ENCODE measurements at places on chromosomes 6 and 20. TPM values are rescaled to one million over a fixed set of nuclear protein-coding genes. Genes with fewer than 3 reads are reported as not detected.

FAXC gene
- total RNA-seq, result 3.0 TPM

LGSN gene
- not detected for total RNA-seq

C6orf132 gene
- total RNA-seq, result 5.1 TPM

PPP1R10 gene
- total RNA-seq, result 64.4 TPM

SIRPA gene
- total RNA-seq, result 49.1 TPM

SPATA25 gene
- not detected for total RNA-seq

LTA gene
- not detected for total RNA-seq

WFDC5 gene
- total RNA-seq, result not detected

LIN28B gene
- total RNA-seq, result not detected

C2 gene
- not detected for total RNA-seq

GRCh38 chr6:165245287-165245686 is 64.1 kb downstream of the C6orf118 start:
- no peak overlapping the region for H3K4me3 ChIP-seq
- no peaks in the 10 kb centered on the region for H3K4me1 ChIP-seq
- H3K27ac ChIP-seq, result no peak overlapping the region

- peaks cover 25% of the 10 kb centered on the region for H3K4me1 ChIP-seq
- peak overlapping the region; percentile 10 for H3K27ac ChIP-seq
- peak; percentile 28 for DNase-seq
- peaks cover 3% of the 10 kb centered on the region for H3K27me3 ChIP-seq
- 0 out of 2 replicates have a peak, but pooled peaks cover 1% of the 10 kb centered on the region for H3K36me3 ChIP-seq
Measured at GRCh38 chr6:139290787-139291311, 949 bp downstream of the TXLNB start.

DNA sequence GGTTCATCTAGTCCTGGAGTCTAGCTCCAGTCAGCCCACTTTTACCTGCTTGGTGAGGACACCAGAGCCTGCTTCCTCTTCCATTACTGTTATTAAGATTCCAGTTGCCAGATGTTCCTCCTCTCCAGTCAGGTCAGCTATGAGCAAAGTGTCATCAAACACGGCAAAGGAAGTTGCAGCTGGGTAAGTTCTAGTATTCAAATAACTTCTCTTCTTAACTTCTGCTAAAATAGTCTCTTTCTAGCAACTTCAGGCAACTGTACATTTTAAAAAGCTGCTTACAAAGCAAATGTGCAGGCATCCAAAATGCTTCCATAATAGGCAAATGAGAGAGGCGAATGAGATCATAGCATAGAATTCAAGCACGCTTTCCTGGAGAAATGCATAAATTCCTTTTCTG is 18.4 kb upstream of the MRPS18A start:
- no peak for DNase-seq
- H3K36me3 ChIP-seq, result no peaks in the 10 kb centered on the region
- H3K4me3 ChIP-seq, result no peak overlapping the region

DNA sequence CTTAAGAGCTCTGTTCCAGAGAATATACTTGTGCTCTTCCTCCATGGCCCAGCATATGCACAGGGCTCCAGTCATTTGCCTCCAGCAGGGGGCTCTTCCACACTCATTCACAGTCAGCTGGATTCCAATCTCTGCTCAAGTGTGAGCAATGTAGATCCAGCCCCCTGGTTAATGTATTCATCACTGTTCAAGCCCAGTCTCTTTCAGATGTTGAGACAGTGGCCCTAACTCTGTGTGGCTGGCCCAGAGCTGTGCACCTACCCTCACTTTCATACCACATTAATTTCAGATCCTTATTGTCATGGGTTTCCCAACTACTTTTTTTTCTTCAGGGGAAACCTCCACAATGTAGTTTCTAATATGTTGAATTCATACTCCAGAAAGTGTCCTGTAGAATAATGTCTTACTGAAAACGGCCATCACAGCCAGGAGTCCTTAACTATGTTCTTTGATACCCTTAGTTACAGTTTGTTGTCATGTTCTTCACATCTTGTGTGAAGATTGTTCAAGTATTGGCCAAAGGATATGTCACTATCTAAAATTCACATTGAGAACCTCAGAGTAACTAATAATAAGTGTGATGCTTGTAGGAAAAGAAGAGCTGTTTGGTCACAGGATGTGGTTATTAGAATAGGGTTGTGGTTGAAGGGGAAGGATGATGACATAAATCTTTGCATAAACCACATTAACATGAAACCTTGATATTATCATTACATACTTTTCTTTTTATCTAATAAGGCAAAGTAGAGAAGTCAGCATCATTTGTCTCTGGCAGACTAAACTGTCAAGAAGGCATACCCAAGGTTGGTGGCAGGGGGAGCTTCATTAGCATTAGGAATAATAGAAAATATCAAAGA is 14.4 kb upstream of the HLA-DQA1 start:
- H3K36me3 ChIP-seq, result no peaks in the 10 kb centered on the region
- H3K4me3 ChIP-seq, result no peak overlapping the region
- no peak overlapping the region for H3K27ac ChIP-seq
- peaks cover 8% of the 10 kb centered on the region for H3K4me1 ChIP-seq

DNA sequence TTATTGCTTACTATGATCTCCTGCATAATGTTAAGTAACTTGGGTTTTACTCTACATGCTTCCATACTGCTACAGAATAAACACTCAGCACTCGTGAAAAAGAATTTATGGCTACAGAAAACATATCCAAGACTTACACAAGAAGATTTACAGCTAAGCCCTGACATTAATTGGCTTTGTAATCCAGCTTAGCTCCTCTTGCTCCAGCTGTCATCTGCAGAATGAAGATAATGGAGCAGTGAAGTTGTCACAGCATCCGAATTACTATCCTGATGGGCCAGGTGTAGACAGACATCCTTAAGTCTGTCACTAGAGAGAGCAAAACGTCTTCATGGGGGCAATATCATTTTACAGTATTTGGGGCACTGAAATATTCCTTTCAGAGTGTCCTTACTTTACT is 155.3 kb downstream of the PRKN start:
- no peak overlapping the region for H3K27ac ChIP-seq
- H3K4me1 ChIP-seq, result no peaks in the 10 kb centered on the region
- H3K4me3 ChIP-seq, result no peak overlapping the region
- no peaks in the 10 kb centered on the region for H3K27me3 ChIP-seq
- H3K36me3 ChIP-seq, result peaks cover 9% of the 10 kb centered on the region

DNA sequence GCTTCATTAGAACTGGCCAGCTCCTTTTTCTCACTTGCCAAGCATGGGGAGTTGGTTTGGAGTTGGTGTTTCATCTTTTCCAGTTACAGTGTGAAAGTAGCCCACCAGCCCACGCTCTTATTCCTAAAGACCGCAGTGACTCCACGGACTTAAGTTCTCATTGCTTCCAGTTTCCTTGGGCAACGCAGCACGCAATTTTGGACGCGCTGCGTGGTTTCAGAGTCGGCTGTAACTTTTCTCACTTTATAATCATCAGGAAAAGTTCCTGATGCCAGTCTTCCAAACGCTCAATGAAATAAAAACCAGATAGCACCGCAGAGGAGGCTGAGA is 381 bp upstream of the PEX7 start:
- H3K27ac ChIP-seq, result peak overlapping the region; percentile 95
- H3K27me3 ChIP-seq, result peaks cover 5% of the 10 kb centered on the region
- peaks cover 13% of the 10 kb centered on the region for H3K4me1 ChIP-seq
- peak overlapping the region; percentile 96 for H3K4me3 ChIP-seq
- peaks cover 7% of the 10 kb centered on the region for H3K36me3 ChIP-seq

- H3K27me3 ChIP-seq, result no peaks in the 10 kb centered on the region
- no peak overlapping the region for H3K27ac ChIP-seq
- H3K36me3 ChIP-seq, result no peaks in the 10 kb centered on the region
- H3K4me3 ChIP-seq, result no peak overlapping the region
Measured at GRCh38 chr6:169710009-169710408, 8.1 kb downstream of the C6orf120 start.

- no peaks in the 10 kb centered on the region for H3K27me3 ChIP-seq
- no peak overlapping the region for H3K27ac ChIP-seq
- H3K4me3 ChIP-seq, result no peak overlapping the region
- DNase-seq, result no peak
Measured at GRCh38 chr6:166223079-166223478, 55.4 kb upstream of the TBXT start.

DNA sequence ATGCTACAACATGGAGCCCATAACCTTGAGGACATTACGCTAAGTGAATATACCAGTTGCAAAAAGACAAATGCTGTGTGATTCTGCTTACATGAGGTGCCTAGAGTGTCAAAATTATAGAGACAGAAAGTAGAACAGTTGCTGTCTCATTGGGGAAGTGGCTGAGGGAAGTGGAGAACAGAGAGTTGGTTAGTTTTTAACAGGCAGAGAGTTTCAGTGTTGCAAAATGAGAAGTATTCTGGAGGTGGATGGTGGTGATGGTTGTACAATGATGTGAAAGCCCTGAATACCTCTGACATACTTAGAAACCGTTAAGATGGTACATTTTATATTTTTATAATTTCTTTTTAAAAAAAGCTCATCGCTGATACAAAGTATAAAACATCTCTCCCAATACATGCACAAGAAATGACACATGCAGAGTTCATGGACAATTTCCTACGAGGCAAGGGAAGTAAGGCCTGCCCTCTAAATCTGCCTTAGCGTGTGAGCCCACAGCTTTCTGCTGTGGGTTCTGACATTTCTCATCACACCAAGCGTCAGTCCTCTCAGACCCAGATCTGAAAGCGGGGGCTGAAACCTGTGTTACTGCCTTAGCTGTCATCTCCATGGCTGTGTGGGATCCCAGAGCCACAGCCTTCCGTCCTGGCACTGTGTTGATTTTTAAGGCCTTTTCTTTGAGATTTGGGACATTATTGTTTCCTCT is 126.0 kb downstream of the RNASET2 start:
- H3K36me3 ChIP-seq, result peaks cover 6% of the 10 kb centered on the region
- H3K27ac ChIP-seq, result no peak overlapping the region
- H3K4me1 ChIP-seq, result no peaks in the 10 kb centered on the region
- H3K27me3 ChIP-seq, result no peaks in the 10 kb centered on the region
- DNase-seq, result no peak

GRCh38 chr20:5770987-5771318 is 20.8 kb downstream of the SHLD1 start:
- H3K4me3 ChIP-seq, result no peak overlapping the region
- no peak for DNase-seq
- no peaks in the 10 kb centered on the region for H3K4me1 ChIP-seq
- H3K36me3 ChIP-seq, result peaks cover 6% of the 10 kb centered on the region

- H3K4me1 ChIP-seq, result peaks cover 5% of the 10 kb centered on the region
- H3K27ac ChIP-seq, result no peak overlapping the region
- DNase-seq, result no peak
- H3K4me3 ChIP-seq, result no peak overlapping the region
Measured at GRCh38 chr6:137652961-137653705, 158.9 kb upstream of the OLIG3 start.

DNA sequence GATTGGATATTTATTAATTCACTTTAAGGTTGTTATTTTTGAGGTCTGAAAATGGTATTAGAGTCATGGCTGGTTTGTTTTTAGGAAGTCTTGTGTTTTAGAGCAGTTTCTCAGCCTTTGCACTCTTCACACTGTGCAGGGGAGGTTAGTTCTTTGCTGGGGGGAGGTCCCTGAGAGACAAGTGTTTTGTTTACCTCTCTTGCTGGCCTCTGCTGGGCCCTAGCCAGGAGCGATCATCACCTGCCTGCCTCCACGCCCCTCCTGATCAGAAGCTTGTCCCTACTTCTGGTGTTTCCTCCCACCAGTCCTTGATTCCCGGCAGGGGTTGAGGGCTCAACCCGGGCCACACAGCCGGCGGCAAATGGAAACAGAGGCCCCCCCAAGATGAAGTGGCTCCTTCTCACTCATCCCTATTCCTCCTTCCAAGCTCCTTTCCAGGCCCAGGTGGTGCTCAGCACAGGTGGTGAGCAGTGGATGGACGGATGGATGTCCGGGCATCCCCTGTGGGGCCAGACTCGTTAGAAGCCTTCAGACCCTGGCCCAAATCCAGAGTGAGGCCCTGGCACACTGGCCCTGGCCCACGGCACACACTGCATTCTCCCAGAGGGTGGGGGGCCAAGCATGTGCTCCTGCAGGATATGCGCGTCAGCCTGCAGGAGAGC is 51.3 kb downstream of the GRM4 start:
- no peak for DNase-seq
- H3K27me3 ChIP-seq, result peaks cover 51% of the 10 kb centered on the region
- H3K4me1 ChIP-seq, result no peaks in the 10 kb centered on the region
- H3K27ac ChIP-seq, result no peak overlapping the region
- no peaks in the 10 kb centered on the region for H3K36me3 ChIP-seq

- H3K27ac ChIP-seq, result no peak overlapping the region
- no peaks in the 10 kb centered on the region for H3K36me3 ChIP-seq
- no peaks in the 10 kb centered on the region for H3K27me3 ChIP-seq
- H3K4me1 ChIP-seq, result no peaks in the 10 kb centered on the region
- H3K4me3 ChIP-seq, result no peak overlapping the region
Measured at GRCh38 chr6:102853249-102853955, 1459.9 kb downstream of the GRIK2 start.

- no peak overlapping the region for H3K27ac ChIP-seq
- no peaks in the 10 kb centered on the region for H3K36me3 ChIP-seq
- H3K4me1 ChIP-seq, result no peaks in the 10 kb centered on the region
Measured at GRCh38 chr6:35573495-35574110, 60.9 kb upstream of the TULP1 start.

All from HFFc6 (cell line).